ENCODE measurements at places on chromosomes 11 and 22.

DNA sequence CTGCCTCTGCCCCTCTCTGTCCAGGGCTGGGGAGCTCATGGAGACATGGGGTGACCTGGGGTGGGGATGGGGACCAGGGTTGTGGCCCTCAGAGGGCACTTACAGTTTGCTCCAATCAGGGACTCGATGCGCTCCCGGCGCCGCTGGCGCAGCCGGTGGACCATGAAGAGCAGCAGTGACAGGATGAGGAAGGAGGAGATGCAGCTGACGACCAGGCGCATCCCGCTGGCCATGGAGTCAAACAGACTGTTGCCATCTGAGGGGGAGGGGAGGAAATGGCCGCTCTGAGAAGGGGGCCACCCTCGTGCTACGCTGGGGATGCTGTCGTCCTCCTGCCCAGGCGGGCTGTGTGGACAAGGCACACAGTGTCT, 80.5 kb downstream of the DGCR2 start:
- no peak for DNase-seq

DNA sequence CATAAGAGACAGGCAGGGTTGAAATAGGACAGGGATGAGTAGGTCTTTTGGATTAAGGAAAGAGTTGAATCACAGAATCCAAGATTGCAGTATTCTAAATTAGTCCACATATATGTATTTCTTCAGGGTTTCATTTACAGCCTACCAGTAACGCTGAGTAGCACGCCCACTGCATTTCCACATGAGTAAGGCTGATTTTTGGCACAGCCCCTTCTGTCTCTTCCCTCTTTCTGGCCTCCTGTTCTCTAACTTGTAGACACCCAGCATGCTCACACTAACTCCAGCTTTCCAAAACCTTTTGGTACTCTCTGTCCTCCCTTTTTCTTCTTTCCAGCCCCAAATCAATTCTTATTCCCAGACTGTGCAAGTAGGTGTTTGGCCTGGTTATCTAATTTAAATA, 3.7 kb upstream of the SIK2 start:
- DNase-seq = no peak

DNA sequence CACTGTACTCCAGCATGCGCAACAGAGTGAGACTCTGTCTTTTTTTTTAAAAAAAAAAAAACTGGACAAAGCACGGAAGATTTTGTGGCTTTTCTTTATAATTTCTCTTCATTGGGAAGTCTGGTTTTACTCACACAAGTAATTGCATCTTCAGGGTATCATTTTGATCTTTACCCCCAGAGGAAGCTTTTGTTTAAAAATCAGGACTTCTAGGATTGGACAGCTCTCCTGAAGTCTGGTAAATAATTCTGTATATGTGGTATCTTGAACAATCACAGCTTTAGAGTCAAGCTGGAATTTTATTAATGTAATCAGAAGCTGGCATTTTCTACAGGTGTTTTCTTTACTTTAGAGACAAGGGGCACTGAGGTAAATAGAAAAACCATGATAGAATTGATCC, 208.1 kb upstream of the NARS2 start:
- no peak for DNase-seq

DNA sequence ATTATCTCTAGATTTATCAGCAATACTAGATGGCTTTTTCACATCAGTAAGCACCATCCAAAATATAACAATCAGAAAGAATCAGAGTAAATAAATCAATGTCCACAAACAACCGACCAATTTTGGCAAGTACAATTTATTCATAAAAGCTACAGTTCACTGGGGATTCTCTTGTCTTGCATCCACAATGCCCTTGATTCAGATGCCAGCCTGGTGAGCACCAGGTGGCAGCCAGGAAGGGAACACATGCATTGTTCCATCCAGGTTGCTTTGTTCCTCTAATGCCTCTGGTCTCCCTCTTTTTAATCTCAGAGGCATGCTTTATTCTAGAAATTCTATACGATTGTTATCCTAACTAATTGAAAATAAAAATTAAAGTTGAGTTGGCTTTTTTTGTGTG, 242.1 kb upstream of the KIRREL3 start:
- no peak for DNase-seq

- no peak for DNase-seq
These were observed 15.2 kb upstream of the BBOX1 start for GRCh38 chr11:27025312-27025955.

- no peak for DNase-seq
These were observed 128.0 kb downstream of the DSCAML1 start for GRCh38 chr11:117669062-117669461.

DNA sequence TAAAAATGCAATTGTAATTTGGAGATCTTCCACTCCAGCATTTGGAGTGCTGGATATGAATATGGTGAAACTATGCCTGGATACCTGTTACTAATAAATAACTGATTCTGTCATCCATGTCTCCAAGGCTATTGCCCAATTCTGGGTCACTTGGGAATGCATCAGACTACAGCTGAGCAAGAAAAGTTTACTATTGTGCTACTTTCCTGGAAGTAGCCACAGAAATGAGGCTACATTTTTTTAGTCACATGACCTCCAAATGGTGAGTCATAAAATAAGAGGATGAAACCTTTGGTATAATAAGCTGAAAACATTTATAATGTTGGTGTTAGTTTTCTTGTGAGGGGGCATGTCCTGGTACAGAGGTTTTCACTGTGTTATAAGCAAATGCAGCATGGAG, 44.4 kb downstream of the DCDC1 start:
- DNase-seq = no peak

GRCh38 chr11:22465620-22466019, 127.4 kb downstream of the SLC17A6 start:
- no peak for DNase-seq

- DNase-seq = no peak
These were observed 732.1 kb downstream of the NELL1 start for GRCh38 chr11:21401496-21401895.

DNA sequence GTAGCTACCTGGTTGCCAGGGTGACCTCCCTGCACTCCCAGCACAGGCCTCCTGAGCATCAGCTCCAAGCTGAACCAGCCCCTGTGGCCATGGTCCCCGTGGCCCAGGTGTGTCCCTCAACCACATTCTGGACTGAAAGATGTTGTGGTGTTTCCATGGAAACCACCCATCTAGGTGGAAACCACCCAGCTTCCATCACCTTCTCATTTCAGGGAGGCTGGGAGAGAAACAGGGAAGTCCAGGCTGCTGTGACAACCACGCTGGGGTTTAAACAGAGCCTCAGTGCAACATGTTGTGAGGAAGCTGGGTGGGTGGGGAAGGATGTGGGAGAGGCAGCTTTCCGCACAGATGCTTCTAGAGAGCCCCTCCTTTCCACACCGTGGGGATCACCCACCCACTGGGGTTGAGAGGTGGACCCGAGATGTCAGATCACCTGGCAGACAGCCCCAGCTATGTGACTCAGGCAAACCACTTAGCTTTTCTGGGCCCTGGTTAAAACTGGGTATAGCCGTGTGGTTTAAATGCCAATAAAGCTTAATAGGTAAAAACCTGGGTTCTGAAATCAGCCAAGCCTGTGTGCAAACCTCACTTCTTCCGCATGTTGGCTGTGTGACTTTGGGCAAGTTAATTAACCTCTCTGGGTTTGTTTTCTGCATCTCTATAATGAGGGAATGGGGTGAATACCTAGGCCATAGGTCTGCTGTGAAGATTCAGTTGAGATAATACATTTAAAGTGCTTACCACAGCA, 46.4 kb downstream of the CD82 start:
- no peak for DNase-seq

DNA sequence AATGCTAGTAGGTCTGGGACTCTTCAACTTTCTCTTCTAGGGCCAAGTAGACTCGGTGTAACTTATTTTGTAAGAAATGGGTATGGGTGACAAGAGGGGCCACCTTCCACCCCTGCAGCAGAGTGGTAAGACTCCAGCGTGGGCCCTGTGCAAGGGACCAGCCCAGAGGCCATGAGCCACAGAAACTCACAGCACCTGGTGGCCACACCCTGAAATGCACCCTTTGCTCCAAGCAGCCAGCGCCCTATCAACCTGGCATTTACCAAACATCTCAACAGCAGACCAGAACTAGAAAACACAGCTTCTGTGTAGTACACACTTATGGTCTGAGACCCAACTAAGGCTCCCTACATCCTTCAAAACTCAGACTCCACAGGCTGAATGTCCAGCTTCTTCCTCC, 5.7 kb downstream of the CDCA5 start:
- DNase-seq = peak; percentile 45

DNA sequence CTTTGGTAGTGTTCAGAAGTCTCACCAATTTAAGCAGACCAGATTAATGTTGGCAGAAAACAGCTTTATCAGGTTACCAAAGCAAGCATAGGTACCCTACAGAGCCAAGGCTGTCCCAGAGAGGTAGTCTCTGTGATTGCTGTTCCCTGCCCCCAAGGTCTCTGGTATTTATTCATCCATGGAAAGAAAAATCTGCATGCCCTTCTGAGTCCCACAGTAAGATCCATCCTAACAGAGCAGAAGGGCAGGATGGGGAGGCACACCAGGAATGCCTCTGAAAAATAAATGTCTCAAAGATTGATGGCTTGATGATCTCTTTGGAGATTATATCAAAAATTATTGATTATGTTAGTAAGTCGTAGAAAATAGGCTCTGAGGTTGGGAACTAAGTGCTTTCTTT, 122.8 kb downstream of the FAT3 start:
- no peak for DNase-seq

DNA sequence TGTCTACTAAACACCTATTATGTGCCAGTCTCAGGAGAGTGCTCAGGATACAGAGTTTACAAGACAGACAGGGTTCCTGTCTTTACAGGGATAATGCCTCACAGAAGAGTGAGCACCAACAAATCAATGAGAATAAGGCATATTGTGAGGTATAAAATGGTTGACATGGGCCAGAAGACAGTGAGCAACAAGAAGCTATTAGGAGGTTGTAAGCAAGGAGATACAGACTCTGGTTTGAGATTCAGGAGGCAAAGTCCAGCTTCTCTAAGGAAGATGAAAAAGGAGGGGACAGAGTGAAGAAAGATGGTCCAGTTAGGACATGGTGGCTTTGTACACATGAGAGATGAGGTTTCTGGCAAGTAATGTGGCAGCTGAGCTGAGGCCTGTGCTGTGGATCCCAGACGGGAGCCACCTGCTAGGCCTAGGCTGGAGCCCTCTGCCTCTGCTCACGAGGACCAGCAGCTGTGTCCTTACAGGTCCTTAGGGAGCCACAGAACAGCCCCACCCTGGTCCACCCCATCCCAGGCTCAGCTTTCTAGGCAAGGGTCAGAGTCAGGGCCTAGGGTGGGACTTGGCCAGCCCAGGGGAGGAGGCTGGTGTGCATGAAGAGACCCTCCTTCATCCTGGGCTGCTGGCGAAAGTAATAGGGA, 110.5 kb downstream of the ZNF280B start:
- DNase-seq = no peak

DNA sequence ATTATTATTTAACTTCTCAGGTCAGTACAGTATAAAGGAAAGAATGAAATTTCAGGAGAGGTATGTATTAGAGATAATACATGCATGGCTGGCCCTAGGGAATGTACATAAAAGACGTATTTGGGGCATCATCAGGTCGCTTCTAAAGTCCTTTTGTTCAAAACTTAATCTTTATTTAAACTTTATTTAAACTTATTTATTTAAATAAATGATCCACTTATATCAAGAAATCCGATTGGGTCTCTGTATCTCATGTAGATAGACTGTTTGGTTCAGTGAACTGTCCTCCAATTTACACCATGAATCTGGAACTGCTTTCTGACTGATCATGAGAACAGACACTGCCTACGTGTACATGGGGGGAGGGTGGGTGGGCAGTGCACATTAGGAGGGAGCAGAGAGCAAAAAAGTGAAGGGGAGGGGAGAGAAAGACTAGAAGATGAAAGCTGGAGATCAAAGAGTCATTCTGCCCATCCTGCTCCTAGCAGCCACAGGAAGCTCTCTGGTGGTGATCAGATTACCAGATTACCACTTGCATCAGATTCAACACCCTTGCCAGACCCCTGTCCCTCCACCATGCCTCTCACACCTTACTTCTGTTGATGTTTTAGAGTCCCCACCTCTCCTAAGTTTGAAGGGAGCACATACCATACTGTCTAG, 92.1 kb upstream of the MTMR2 start:
- DNase-seq = no peak

- peak; percentile 12 for DNase-seq
These were observed 1.4 kb downstream of the TENM4 start for GRCh38 chr11:79439410-79439885.

GRCh38 chr11:96167203-96167758, 175.7 kb downstream of the MAML2 start:
- no peak for DNase-seq

GRCh38 chr22:21944871-21945270, 7.8 kb downstream of the PPM1F start:
- no peak for DNase-seq

GRCh38 chr11:92406472-92406871, 181.9 kb downstream of the FAT3 start:
- no peak for DNase-seq

DNA sequence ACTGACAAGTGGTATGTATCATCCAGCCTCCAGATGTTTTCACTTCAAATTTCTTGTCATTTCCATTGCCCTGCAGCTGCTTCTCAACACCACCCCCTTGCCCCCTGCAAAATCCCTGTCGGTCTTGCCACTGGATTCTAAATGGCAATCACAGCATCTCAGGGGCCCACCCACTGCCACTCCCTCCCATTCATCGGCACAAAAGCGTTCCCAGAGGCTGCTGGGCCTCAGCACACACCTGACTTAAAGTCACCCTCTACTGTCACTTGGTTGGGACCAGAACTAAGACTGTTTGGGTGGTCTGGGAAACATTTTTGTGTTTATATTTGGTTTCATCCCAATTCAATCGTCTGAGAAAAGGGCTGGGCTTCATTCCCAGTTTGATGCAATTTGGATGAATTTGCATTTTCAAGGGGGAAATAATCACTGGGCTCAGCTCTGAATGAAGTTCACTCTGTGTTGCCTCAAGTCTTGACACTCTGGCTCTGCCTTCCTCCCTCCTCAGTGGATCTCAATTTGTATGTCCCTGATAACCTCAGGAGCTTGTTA, 27.1 kb downstream of the SYT13 start:
- DNase-seq = no peak

- DNase-seq = no peak
These were observed 41.1 kb upstream of the NARS2 start for GRCh38 chr11:78615724-78616123.

GRCh38 chr22:45908961-45909360, 68.0 kb downstream of the WNT7B start:
- no peak for DNase-seq

DNA sequence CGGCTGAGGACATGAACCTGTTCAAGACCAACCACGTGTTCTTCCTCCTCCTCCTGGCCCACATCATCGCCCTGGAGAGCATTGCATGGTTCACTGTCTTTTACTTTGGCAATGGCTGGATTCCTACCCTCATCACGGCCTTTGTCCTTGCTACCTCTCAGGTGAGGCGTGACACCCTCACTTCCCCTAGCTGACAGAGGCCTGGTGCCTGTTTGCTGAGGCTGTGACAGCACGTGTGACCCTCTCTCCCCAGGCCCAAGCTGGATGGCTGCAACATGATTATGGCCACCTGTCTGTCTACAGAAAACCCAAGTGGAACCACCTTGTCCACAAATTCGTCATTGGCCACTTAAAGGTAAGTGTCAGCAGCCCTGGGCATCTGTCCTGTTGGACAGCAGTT, 12.3 kb downstream of the FADS2 start:
- no peak for DNase-seq
